G401 (cell line): ENCODE measurements at places on chromosomes 5 and 9. TPM values are rescaled to one million over a fixed set of nuclear protein-coding genes. Genes with fewer than 3 reads are reported as not detected.

PCDHA12 gene
- total RNA-seq = 3.0 and 8.2 TPM in 2 replicates

- DNase-seq = no peak
These were observed 382.9 kb upstream of the RFX3 start for GRCh38 chr9:3908731-3909130.

- peak; percentile 37 for DNase-seq
These were observed 52.8 kb upstream of the PHF2 start for GRCh38 chr9:93523518-93524144.

DNA sequence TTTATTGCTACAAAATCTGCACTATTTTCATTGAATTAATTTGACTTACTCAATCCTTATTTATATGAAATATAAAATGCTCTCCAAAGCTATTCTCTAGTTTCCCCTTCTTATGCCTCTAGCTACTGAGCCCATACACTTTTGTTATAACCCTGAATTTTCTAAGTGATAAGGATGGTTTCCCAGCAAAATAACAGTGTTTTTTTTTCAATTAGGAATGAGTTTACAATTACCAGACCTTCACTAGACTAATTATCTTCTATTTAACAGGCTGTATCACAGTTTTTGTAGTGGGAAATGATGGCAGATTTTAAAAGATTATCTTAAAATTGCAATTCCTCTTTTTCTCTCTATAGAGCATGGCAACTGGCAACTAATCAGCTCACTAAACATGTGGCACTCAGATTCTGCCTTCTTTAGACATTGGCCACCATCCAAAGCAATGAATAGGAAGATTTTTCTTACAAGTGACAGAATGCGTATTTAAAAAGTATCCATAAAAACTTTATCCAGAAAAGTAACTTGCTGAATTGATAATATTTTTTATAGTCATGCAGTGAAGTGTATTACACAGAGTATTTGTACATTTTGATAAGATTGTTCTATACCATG is 585.7 kb upstream of the ZNF608 start:
- DNase-seq = no peak

GRCh38 chr5:1285883-1286291 is 9.0 kb downstream of the TERT start:
- no peak for DNase-seq

GRCh38 chr5:172550096-172550765 is 90.8 kb upstream of the NEURL1B start:
- DNase-seq = no peak

DNA sequence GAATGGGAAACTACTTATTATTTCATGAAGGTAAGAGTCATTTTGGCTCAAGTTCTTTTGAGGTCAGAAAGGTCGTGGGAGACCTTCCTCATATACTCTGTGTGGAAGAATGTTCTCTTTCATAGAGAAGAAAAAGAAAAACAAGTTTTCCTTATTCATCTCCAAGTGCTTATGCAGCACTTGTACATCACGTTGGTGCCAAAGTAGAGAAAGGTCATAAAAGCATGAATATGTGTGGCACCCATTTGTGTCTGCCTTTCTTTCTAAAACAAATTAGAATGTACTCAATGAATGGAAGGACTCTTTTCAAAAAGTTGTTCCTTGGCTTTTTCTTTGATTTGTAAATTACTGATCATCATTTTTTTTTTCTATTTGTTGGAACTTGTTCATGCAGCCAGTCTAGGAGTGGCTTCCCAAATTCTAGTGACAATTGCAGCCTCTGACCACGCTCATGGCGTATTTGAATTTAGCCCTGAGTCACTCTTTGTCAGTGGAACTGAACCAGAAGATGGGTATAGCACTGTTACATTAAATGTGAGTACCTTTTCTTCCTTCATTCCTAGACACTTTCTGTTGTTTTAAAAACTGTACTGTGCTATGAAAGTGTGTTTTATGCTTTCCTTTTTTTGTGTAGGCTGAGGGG is 122.4 kb downstream of the ADGRV1 start:
- no peak for DNase-seq

- DNase-seq = no peak
These were observed 508.4 kb upstream of the SEMA6A start for GRCh38 chr5:117082977-117083376.

- DNase-seq = no peak
These were observed 173.8 kb downstream of the PCSK1 start for GRCh38 chr5:96259151-96259772.

GRCh38 chr9:16030528-16031185 is 477.8 kb downstream of the CCDC171 start:
- DNase-seq = no peak

IER5L gene
- total RNA-seq = 92.7 and 121 TPM in 2 replicates

DNA sequence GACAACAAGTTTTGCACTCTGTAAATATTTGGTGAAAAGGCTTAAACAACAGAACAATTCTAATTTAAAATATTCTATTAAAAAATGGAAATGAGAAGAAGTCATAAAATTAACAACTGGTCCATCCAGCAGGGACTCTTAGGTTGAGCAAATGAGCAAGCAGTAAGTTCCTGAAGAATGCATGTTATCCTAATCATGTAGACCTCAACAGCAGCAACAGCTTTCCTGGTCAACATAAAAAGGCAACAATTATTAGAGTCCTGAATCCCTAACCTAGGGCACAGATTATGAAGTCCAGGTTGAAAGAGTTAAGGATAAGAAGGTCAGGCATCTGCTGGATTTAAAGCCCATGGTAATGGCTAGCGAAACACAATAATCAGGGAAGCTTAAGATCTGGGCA is 120.9 kb downstream of the SSBP2 start:
- no peak for DNase-seq

GRCh38 chr5:126628102-126628501 is 27.4 kb downstream of the PHAX start:
- no peak for DNase-seq

- DNase-seq = no peak
These were observed 692.3 kb downstream of the PTPRD start for GRCh38 chr9:9920425-9921060.

GRHPR gene
- 181 and 183 TPM in 2 replicates for total RNA-seq

- peak; percentile 82 for DNase-seq
These were observed 1.9 kb upstream of the SQSTM1 start for GRCh38 chr5:179818746-179819295.

- no peak for DNase-seq
These were observed 295.6 kb downstream of the ADGRV1 start for GRCh38 chr5:90854169-90854568.

DNA sequence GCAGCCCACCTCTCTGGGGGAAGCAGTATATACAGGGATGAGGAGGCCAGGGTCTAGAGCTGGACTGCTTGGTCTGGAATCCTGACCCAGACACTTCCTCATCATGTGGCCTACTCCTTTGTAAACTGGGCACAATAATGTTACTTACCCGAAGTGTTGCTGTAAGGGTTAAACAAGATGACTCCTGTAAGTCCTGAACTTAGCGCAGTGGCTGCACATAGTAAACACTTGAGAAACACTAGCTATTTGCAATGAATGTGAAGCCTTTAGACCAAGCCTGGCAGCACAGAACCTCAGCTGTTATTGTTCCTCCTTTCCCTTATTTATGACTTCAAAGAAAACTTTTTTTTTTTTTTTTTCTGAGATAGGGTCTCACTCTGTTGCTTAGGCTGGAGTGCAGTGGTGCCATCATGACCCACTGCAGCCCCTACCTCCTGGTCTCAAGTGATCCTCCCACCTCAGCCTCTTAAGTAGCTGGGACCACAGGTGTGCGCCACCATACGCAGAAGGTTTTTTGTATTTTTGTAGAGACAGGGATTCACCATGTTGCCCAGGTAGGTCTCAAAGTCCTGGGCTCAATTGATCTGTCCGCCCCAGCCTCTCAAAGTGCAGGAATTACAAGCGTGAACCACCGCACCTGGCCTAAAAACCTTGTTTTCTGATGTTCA is 96.2 kb upstream of the IL6ST start:
- no peak for DNase-seq

DNA sequence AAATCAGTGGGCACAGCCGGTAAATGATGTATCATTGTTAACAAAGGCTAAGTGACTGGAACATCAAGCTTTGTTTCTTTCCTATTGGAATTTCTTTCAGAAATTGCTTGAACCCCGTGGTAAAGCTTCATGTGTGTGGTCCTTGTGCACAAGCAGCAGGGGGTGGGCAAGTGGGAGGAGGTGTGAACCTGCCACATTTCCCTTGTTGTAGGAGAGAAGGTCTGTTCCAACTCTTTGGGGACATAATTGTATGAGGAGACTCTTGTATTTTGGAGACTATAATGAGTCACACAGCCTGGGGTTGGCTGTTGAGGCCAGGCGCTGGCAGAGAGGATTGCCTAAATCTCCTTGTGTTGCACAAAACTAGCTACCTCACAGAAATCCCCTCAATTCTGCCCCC is 620.5 kb downstream of the IRX1 start:
- no peak for DNase-seq

GRCh38 chr5:174064171-174064570 is 18.7 kb downstream of the NSG2 start:
- no peak for DNase-seq

- DNase-seq = no peak
These were observed 99.5 kb downstream of the INSYN2B start for GRCh38 chr5:169880785-169881184.

DNA sequence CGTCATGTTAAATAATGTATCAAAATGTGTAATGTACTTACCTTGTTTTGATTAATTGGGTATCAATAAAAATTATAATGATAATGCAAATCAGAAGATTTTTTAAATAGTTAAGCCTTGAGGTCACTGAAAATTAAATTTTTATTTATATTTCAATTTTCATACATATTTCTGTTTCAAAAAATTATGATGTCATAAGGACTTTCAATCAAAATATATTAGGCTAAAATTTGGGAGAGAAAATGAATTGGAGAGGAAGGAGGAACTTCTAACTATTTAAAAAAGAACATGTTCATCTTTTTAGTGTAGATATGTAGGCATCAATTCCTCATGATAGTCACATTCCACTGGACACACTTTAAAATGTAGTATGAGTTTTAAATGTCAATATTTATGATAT is 29.1 kb upstream of the ERAP1 start:
- no peak for DNase-seq

DNA sequence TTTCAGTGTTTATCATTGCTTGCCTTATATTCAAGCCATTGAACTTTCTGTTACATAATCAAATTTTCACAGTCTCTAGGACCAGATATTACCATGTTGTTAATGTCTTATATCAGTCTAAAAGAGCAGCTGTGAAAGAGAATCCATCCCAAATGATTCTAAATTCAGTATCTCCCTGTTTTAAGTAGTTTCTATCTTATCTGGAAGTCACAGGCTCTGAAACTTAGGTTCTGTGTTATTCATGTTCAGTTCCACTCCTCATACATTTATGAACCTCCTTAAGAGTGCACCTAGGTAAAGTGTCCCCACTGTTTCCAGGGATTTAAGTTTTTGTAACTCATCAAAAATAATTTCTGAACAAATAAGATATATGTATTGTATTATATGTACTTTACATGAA is 9.7 kb downstream of the LYRM7 start:
- DNase-seq = no peak

DNA sequence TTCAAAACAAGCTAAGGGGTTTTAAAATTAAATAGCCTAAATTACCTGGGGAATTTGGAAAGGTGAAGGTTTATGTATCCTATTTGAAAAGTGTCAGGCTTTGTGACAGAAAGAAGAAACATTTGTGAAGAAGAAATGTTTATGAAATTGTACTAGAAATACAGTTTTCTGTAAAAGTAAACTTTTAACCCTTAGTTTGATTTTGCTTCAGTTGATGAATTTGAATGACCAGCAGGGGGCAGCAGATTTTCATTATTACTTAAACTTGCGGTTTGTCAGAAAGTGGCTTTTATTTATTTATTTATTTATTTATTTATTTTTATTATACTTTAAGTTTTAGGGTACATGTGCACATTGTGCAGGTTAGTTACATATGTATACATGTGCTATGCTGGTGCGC is 58.1 kb downstream of the NNT start:
- peak; percentile 43 for DNase-seq
